ENCODE measurements at places on chromosomes 5 and 9.

DNA sequence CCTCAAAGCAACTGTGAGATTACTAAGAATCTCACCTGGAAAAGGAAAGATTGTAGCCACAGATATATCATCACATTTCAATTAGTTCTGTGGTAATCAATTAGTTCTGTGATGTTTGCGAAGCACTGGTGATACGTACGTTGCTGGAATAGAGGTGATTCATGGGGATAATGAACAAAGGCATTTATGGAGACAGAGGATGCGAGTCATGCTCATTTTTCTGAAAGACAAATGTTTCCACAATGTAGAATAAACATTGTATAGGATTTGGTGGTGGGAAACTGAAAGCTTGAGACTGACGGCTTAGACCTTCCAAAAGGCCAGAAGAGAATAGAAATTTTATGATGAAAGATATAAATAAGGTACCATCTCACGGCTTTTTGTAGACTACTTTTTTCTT lies 507.3 kb upstream of the TYRP1 start:
- DNase-seq = no peak

- peak; percentile 81 for DNase-seq
Measured at GRCh38 chr9:76414661-76415060, 20.4 kb upstream of the RFK start.

- no peak for DNase-seq
Measured at GRCh38 chr9:79542735-79543620, 28.8 kb upstream of the TLE4 start.

- peak; percentile 75 for DNase-seq
Measured at GRCh38 chr5:138654281-138654867, 79.2 kb upstream of the HSPA9 start.

DNA sequence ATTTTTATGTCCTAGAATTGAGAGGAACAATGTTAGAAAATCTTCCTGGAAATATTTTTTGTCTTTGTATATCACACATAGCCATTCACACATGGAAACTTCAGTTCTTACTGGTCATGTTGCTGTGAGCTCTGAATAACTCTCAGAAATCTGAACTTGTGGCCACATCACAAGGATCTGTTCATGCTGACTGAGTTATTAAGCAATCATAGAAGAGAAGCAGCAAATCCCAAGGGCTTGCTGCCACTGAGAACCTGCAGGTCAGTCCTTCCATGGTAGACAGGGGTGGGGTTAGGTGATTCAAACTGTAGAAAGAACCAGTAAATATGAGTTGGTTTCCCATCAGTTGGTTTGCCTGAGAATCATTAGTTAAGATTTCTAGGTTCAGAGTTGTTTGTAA lies 27.6 kb downstream of the SGCD start:
- no peak for DNase-seq

DNA sequence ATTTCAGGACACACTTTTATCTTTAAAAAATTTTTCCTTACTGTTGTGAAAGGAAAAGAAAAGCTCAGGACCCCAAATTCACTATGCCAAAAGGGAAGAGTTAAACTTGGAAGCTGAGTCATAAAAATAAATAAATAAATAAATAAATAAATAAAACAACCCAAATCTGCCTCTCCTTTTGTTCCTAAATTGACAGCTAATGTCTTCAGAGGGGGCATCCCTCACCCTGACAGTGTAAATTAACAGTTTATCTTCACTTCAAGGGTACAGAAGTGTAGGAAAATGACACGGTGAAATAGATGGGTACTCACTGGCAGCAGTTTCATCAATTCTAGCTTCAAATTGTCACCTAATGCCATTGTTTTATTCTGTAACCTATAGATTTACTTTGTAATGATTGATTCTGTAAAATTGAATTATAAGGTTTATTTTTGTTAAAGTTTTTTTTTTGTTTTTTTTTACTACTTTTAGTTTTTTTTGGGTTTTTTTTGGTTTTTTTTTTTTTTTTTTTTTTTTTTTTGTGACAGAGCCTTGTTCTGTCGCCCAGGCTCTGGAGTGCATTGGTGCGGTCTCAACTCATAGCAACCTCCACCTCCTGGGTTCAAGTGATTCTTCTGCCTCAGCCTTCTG lies 18.5 kb upstream of the ANXA1 start:
- no peak for DNase-seq

Data from GM12865 (cell line).